ENCODE measurements at places on chromosomes 1 and 21. TPM values are rescaled to one million over a fixed set of nuclear protein-coding genes. Genes with fewer than 3 reads are reported as not detected.

- DNase-seq = no peak
Measured at GRCh38 chr1:228393811-228394570, 12.6 kb downstream of the TRIM11 start.

Gene SLC25A24
- 30.5 TPM for total RNA-seq

DNA sequence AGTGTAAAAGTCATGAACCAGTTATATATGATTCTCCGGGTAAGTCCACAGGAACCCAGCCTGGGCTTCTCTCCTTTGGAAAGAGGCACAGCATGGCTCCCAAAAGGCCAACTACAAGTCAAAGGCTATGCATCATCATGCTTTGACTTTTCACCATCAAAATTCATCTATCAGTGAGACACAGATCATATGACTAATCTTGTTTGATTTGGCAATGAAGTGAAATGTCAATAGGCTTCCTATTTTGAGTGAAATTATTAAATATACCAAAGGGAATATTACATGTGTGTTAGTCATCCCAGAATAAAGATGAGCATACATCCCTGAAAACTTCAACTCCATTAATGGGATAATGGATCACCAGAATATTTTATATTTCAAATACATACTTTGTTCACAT is 83.5 kb upstream of the ADGRL2 start:
- no peak for DNase-seq

GRCh38 chr21:34974162-34974981 is 74.7 kb downstream of the RUNX1 start:
- DNase-seq = peak; percentile 68

Gene PRKCZ
- total RNA-seq = 5.6 TPM

DNA sequence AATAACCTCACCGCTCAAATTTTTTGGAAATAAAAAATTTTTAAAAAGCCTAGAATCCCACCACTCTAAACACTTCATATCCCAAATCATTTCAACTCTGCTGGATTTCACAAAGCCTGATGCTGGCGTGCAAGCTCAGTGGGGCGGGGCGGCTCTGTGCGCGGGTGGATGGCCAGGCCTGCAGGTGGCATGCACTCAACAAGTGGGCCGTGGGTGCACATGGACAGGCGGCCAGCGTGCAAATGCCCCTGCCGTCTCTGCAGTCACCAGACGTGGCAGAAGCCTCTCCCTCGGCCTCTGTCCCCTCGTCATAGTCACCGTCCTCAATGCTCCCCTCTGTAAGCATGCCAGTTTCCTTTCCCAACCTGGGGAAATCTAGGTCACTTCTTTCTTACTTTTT is 6.6 kb upstream of the PDE9A start:
- no peak for DNase-seq

DNA sequence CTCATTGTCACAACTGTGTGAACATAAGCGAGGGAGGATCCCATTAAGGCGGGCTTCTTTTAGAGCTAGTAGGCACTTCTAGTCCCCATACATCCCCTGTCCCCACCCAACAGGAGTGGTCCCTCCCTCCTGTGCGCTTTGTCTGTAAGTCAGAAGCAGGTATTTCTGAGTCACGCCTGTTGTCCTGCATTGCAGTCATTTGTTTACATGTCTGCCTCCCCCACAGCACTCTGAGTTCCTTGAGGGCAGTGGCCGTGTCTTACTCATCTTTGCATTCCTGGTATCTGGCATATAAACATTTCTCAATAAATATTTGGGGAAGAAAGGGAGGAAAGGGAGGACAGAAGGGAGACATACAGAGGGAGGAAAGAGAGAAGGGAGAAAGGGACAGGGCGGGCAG is 40.3 kb downstream of the PLEKHA6 start:
- DNase-seq = no peak

Gene GUCA2A
- total RNA-seq = not detected

GRCh38 chr1:21294266-21294989 is 4.2 kb upstream of the ECE1 start:
- DNase-seq = peak; percentile 93

- no peak for DNase-seq
Measured at GRCh38 chr1:154171880-154172279, 17.0 kb upstream of the NUP210L start.

Gene TMEM269
- total RNA-seq = 0.25 TPM

DNA sequence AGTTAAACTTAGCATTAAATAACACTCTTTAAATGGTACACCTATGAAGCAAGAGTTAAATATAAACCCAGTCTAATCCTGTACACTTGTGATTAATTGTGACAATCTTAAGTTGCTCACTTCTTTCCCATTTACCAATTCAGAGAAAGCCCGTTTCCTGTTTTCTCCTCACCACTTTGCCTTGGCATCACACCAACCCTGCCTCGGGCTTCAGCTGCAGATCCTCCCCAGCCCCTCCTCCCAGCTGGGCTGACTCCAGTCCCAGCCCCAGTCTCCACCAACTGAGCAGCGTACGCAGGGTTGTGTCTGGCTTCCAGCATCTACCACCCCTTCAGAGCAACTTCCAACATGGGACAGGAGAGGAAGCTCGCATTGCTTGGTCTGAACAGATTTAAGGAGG is 4.1 kb downstream of the PYCR2 start:
- DNase-seq = no peak

Gene EPHB2
- total RNA-seq = 0.08 TPM

- peak; percentile 16 for DNase-seq
Measured at GRCh38 chr1:196651637-196652215, at the start of gene CFH. Gene CFH (plus strand): TSS chr1:196652043. CDS start chr1:196652118, 75 bp downstream.

DNA sequence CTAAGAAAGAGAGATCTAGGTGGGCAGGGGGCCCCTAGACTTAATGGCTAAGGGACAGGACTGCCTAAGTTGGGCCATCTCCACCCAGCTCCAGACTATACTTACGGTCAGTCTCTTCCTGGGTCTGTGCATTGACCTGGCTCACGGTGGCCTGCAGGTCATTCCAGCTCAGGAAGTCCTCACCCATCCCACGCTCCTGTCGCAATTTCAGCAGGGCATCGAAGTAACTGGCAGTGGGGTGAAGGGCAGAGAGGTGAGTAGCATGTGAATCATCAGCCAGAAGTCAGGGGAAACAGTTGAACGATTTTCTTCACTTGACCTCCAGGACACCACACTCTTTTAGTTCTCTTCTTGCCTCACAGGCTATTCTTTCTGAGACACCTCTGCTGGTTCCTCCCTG is 20.5 kb downstream of the IQGAP3 start:
- no peak for DNase-seq

DNA sequence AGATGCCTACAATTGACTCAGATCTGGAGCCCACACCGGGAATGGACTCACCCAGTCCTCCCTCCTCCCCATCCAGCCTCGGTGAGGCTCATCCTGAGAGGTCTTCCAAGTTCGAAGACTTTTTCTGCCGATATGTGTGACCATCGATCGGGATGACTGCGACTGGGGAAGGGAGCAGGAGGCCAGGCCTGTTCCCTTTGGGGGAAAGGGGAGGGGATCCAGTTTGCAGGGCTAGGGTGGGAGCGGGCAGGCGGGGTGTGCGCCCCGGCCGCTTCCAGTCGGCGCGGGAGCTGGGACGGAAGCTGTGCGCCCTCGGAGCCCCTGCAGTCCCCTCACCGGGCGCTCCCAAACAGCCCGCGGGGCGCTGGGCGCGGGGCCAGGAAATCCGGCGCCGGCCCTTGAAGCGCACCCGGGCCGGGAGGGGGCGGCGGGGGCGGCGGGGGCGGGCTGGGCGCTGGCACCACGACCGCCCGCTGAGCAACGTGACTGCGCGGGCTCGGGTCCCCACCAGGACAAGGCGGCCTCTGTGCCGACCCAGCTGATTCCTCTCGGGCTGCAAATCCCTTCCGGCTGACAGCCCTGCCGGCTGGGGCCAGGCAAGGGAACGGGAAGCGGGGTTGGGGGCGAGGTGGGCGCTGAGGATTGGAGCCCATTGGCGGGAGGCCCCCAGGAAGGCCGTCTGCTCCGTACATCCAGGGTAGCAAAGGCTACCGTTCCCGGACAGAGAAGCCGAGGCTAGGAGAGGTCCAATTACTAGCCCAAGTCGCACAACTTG is 103.9 kb downstream of the EBNA1BP2 start:
- no peak for DNase-seq

- no peak for DNase-seq
Measured at GRCh38 chr1:33235521-33235920, 20.8 kb upstream of the ZNF362 start.

GRCh38 chr1:147504801-147505311 is 36.4 kb upstream of the BCL9 start:
- no peak for DNase-seq

Gene DPT
- not detected for total RNA-seq

- no peak for DNase-seq
Measured at GRCh38 chr1:5157175-5157574, 502.8 kb downstream of the AJAP1 start.

DNA sequence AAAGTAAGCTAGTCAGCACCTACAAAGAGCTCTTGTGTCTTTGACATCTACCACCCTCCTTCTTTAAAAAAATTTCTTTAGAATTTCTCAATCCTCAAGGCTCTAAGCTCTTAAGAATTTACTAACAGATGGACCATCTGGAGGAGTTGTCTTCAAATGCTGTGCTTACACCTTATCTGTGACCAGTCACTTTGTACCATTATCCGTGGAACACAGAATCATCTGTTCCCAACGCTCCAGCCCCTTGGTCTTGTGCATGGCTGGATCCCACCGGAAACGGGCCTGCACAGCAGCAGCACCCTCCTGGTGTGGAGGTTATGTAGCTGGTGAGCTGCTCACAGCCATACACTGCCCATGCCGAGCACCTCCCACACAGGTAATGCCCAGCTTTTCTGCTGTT is 89.0 kb downstream of the TBX19 start:
- DNase-seq = no peak

DNA sequence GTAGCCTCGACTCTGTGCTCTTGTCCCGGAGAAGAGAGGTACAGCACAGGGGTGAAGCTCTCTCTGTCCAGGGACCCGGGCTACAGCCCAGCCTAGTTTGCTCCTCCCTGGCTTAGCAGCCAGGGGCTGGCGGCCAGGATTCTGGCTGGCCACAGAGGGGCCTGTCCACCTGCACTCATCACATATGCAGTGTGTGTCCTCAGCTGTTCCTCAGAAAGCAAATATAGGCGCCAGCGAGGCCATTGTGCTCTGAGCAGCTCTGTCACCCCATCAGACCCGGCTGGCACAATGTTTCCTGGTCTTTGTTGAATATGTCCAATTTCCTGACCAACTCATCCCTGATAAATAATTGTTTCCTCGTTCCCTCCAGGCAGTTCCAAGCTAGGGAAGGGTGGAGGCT is 28.5 kb downstream of the KCND3 start:
- DNase-seq = no peak

Gene UBQLN4
- total RNA-seq = 30.8 TPM

DNA sequence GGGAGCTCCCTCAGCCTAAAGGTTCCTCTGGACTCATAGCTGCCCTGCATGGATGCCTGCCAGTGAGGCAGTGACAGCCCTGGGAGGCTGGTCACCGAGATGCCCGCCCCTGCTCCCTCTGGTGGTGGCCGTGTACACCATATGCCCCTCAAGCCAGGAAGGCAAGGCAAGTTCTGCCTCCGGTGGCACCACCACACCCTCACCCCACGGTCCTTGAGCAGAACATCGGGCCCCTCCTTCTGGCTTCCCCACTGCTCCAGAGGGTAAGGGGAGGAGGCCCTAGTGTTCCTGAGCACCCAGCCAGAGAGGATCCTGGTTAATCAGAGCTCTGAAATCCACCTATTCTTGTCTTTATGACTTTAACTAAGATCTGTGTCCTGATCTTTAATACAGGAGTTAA is 1.5 kb upstream of the S100A14 start:
- DNase-seq = peak; percentile 85

- DNase-seq = no peak
Measured at GRCh38 chr1:55505326-55505725, 290.2 kb upstream of the USP24 start.

Gene CYP4A22
- not detected for total RNA-seq

Gene RIPPLY3
- total RNA-seq = not detected

Gene GNAT2
- total RNA-seq = not detected

DNA sequence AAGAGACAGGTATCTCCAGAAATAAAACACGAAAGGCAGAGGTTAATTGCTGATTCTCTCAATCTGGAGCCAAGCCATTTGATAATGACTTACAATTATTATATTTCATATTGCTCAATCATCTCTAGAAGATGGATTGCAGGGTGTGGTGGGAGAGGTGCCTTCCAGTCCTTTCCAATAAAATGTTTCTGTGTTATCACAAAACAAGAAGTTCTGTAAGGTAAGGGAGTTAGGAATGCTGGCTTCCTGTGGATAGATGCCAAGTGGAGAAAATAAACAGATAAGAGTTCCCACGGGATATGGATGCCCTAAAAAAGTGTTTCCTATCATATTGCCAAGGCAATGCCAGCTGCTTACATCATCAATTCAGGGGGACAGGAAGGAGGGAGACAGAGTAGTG is 7.2 kb upstream of the CCN1 start:
- DNase-seq = no peak

Gene ACTL8
- not detected for total RNA-seq

Gene IL6R
- 9.3 TPM for total RNA-seq

GRCh38 chr1:164794356-164794755 is 235.4 kb downstream of the PBX1 start:
- DNase-seq = no peak

Gene RNU1-3
- 2,477 TPM for total RNA-seq

Gene CLDN19
- not detected for total RNA-seq

DNA sequence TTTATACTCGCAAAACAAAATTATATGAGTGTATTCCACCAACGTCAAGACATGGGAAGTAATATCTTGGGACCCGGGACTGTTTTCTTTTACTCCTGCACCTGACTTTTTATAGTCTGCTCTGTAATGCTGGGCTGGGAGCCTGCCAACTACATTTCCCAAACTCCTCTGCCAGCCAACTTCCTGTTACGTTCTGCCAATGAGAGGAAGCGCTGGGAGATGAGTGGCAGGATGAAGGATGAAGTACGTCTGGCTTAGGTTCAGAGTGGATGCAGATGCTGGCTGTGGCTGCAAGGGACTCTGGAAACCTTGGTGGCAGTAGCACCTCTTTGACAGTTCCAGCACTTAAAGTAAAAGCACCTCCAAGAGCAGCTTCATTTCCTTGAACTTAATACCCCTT is 59.6 kb downstream of the USP24 start:
- no peak for DNase-seq

DNA sequence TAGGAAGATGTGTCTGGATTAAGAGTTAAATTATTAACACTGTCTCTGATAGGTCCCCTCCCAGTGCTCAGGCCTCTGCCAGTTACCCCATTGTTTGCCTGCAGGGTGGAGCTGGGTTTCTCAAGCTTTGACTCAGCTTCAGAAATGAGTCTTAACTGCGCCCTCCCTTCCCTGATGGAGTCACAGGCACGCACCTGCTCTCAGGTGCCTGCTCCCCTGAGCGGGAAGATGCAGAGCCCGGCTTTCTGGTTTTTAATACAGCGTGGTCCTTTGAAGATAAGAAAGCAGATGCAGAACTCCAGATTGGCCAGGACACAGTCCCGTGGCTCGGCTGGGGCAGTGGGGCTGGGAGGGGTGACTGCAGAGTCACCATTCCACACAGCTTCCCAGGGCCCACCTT is 3.2 kb upstream of the SPRR4 start:
- no peak for DNase-seq

- no peak for DNase-seq
Measured at GRCh38 chr21:15052459-15052763, 12.4 kb downstream of the NRIP1 start.

Gene KIF21B
- 104 TPM for total RNA-seq

DNA sequence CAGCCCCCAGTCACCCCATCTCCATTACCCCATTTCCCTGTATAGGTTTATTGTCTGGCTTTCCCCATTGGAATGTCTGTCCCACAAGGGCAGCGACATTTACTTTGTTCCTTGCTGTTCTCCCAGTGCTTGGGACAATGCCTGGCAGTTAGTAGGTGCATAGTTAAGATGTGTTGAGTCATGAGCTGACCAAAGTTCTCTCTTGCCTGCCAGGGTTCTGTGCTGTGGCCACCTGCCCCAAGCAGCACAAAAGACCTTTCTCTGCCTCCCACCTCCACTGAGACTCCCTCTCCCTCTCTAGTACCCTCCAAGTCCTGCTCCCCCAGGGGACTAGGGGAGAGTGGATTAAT is 40.0 kb downstream of the TMCO4 start:
- DNase-seq = no peak
